ENCODE measurements at places on chromosomes 2 and 18.

GRCh38 chr2:70902067-70902442, 33.6 kb upstream of the ATP6V1B1 start:
- DNase-seq: no peak

DNA sequence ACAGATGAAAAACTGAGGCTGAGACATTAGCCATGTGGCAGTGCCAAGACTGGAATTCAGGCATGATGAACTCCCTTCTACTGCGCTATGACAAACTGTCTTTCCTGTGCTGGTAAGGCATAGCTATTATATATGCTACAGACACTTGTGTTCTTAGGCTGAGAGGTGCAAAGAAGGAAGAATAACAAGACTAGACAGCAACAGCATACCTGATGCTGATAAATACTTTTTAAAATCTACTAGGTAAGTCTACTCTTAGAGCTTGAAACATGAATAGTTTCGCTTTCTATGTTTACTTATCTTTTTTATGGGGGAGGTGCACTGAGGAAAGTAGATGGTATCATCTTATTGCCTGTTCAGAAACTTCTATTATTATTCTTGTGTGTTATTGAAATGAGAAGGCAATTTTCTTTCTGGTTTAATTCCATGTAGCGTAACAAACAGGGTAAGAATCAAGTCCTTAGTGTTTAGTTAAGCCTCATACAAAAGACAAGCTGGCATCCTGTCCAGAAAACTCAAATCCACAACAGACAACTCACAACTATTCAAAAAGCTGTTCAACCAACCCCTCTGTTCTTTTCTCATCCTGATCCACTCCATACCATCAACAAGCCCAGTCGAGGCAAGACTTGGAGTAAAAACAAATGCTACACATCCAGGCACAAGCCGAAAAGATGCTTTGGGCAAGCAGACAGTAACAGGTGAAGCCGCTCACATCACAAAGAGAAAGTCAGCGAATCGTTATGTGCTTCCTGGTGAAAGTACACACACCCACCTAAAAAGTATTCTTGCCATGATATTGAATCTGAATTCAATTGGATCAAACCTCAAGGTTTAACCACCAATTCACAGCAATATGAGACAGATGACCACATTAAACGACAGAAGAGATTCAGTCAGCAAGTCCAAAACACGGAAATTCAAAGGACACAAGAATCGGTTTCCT, 1.5 kb downstream of the TTC32 start:
- no peak for DNase-seq

- DNase-seq: no peak
These were observed 318.7 kb downstream of the GBX2 start for GRCh38 chr2:235849489-235849888.

- DNase-seq: no peak
These were observed 8.6 kb upstream of the RPL37A start for GRCh38 chr2:216490061-216490460.

DNA sequence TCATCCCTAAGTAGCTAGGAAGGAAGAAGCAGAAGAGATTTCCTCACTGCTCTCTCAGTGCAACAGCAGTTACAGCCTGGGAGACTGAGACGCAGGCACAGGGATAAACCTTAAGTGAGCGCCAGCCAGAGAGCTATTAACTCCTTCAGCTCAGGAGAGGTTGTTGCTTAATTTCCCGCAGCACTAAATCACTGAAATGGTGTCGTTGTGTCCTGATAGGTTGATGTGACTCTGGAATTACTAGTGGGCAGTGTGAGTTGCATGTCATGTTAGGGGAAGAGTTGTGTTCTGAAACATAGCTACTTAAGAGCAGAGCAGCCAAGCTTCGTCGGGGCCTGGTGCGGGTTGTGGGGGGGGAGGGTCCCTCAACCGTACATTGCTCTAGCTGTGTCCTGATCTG, 225.8 kb downstream of the NAPG start:
- no peak for DNase-seq

DNA sequence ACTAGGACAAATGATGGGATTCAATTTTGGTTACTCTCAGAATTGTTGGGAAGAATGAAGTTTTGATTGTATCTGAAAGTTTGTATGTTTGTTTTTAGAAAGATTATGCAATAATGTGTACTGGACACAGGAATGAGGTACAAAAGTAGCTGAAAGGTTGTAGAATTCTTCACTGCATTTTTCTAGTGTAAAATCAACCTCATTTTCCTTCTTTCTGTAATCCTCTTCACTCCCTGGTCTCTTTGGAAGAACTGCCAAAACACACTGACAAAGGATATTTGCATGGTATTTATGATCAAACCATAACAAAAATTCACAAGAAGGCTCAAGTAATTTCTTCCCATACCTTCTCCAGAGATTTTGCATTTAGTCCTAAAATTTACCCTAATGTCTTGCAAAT, 110.7 kb downstream of the ZEB2 start:
- no peak for DNase-seq

All from GM19239 (cell line).